Stimulated activated CD4-positive, alpha-beta T cell treated with anti-CD3 and anti-CD28 coated beads, TNF-alpha, amount 100 ng/mL, for 24 hours (primary cell): ENCODE measurements at places on chromosomes 5 and 9.
A peak's percentile ranks its signal among the peaks of the same experiment; 100 is the strongest.

- no peak for DNase-seq
These were observed 1171.5 kb upstream of the NUDT12 start for GRCh38 chr5:104734046-104734445.

DNA sequence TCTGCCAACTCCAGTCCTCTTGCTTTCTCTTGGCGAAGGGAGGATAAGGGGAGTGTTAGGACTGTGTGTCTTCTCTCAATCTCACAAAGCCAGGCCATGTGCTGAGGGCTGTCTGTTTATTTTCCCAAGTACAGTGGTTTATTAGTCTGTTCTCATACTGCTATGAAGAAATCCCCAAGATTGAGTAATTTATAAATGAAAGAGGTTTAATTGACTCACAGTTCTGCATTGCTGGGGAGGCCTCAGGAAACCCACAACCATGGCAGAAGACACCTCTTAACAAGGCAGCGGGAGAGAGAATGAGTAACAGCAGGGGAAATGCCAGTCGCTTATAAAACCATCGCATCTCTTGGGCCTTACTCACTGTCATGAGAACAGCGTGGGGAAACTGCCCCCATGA lies 36.2 kb upstream of the CKS2 start:
- DNase-seq = no peak

DNA sequence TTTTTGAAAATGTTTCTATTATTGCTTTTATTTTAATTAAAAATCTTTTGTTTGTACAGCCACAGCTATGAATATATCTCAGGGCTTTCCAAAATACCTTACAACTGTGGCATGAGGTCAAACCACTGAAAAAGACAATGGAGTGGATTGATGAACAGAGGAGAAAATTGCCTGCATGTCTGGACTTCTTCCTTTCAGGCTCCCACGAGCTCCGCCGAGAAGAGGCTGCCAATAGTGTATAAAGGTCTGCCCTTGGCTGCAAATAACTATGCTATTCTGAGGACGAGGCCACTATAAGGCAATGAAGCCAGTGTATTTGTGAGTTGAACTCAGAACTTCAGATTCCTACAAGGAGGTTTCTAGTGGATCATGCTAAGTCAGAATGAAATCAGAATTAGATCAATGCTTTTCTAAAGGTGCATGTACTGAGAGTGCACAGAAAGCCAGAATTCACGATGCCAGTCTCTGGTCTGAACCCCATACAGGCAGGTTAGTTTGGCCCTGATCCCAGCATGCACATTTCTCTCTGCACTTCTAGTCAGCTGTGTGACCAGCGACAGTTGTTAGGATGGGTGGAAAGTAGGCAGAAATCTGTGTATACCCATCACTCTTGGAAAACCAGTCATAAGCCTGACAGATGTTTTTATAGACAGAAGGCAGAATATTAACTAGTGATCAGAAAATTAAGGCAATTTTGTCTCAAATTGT lies 42.7 kb upstream of the PLPP1 start:
- no peak for DNase-seq

- no peak for DNase-seq
These were observed 457.7 kb downstream of the EFNA5 start for GRCh38 chr5:107213025-107213424.

- DNase-seq = no peak
These were observed 47.5 kb upstream of the TLE4 start for GRCh38 chr9:79524266-79524665.

- no peak for DNase-seq
These were observed 10.4 kb downstream of the SWI5 start for GRCh38 chr9:128286440-128286839.

- DNase-seq = no peak
These were observed 2.1 kb downstream of the CPLANE1 start for GRCh38 chr5:37247036-37247435.

DNA sequence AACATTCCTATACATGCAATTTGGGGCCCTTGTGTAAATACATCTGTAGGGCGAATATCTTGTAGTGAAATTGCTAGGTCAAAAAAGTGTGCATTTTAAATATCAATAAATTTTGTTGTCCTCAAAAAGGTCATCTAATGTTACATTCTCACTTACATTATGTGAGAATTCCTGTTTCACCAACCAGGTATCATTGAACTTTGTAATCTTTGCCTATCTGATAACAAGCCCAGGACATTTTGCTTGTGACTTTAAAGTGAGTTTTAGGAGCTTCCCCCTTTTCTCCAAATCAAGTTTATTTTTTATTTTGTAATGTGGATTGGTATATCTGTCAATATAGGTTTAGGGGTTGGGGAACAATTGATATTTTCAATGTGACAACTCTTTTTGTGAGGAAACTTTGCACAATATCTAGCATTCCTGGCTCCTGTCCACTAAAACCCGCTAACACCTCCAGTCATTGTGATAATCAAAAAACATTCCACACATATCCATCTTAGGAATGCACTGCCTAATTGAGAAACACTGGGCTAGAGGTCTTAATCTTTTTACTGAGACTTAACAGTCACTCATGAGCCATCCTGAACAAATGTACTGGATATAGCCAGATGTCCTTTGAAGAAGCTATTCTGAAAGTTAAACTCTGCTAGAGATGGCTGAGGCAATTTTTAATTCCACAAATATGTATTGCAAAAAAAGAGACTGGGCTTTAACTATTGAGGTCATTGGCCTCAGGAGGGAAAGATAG lies 72.5 kb upstream of the SLC1A1 start:
- no peak for DNase-seq

GRCh38 chr5:167171056-167171455 lies 1120.4 kb upstream of the WWC1 start:
- DNase-seq = no peak

DNA sequence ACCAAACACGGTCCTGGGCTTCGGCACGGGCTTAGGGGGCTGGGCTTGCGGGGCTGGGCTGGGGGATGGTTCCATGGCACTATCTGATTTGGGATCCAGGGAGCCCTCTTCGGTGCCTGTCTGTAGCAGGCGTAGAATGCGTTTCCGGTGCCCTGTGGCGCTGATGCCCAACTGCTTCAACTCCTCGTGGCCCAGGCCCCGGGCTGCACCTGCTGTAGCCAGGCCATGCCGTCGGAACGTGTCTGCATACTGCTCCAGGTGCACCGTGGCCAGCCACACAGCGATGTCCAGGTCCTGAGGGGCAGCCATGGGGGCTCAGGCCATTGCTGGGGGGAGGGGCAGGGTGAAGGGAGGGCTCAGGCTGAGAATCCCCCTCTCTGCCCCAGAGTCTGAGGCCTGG lies 1.9 kb downstream of the ARAP3 start:
- DNase-seq = no peak

DNA sequence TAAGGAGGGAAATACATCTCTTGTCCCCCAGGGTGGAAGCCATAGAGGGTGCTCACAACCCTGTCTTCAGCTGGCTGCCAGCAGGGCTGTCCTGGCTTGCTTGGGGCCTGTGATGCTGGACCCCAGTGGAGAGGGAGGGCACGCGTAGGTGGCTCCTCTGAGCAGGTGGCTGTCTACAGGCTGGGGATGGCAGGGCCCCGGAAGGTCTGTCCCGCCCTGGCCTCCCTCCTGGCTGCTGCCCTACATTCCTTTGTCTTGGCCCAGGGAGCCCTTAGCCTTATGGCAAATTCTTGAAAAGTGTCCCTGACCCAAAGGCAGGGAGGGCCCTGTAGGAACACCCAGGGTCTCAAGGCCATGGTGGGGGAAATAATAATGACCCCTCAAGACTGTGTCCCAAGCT lies 224.4 kb downstream of the HSPA4 start:
- no peak for DNase-seq

DNA sequence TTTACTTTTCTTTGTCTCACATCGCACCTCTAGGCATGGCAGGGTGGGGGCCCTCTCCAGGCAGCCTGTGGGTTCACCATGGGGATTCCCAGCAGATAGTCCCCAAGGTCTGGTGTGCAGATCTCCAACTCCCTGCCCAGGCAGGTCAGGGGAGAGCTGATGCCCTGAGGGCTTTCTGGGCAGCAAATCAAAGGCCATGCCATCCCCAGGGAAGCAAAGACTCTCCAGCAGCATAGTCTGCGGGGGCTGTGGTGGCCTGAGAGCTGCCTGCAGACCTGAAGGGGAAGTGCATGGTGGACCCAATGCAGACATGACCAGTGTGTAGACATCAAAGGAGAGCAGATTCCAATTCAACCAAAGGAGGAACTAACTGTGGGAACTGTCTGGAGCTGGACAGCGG lies 7.7 kb downstream of the NEURL1B start:
- no peak for DNase-seq

DNA sequence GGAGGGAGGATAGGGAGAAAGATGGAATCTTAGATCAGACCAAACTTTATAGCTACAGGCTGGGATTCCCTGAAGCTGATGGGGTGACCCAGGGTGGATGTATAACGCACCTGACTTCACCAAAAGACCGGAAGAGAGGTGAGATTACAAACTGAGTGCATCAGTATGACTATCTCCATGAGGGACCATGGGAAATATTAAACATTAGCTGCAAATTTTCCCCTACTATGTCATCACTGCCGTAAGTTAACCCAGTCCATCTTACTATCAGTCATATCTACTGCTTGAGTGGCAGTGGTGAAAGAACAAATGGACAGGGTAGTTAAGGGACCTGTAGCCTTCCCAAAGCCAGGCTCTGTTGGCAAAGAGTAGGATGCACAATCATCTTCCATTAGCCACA lies 368.3 kb downstream of the EFNA5 start:
- DNase-seq = no peak

DNA sequence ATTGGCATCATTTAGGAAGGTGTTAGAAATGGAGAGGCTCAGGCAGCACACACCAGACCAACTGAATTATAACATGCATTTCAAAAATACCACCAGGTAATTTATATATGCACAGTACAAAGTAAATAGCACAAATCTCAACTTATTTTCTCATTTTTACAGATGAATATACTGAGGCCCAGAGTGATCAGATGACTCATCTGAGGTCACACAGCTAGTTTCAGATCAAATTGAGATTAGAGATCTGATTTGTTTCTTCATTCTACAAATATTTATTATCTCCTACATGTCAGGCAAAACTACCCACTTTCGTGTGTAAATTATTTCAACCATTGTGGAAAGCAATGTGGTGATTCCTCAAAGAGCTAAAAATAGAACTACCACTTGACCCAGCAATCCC lies 507.1 kb downstream of the TLE4 start:
- DNase-seq = no peak

DNA sequence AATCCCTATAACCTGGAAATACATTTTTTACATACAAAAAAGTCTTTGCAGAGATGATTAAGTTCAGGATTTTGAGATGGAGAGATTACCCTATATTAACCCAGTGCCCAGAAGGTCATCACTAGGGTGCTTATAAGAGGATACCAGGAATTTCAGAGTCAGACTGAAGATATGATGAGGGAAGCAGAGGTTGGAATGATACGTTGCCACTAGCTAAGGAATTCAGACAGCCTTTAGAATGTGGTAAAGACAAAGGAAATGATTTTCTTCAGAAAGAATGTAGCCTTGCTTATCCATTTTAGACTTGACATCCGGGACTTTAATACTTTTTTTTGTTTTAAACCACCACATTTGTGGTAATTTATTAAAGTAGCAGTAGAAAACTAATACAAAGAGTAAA lies 2176.8 kb upstream of the C9orf72 start:
- DNase-seq = no peak

GRCh38 chr9:136765041-136765440 lies 723 bp upstream of the LCN15 start:
- DNase-seq = no peak

GRCh38 chr5:167528651-167529050 lies 762.8 kb upstream of the WWC1 start:
- DNase-seq = no peak

DNA sequence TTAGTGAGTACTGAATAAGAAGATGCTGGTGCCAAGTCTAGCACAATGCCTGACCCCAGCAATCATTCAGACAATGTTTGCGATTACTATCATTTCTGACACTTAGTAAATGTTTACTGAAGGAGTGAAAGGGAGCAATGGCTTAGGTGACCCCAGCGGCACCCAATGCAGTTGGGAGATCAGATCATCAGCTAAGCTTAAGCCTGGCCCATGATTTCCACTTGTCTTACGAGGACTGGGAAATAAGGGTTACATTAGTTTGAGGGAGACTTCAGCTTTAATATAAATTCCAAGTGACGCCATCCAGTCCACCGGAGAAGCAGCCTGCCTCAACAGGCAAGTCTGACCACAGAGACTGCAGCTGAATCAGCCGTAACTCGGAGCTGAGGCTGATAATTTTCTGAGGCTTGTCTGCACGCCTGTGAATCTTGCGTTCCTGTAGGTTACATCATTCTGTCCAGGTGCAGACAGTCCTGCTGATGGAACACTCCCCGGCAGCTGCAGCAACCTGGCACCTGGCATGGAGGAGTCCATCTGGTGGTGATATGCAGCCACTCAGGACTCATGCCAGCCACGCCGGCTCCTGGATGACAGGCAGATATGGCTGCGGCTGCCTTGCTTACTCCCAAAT lies 34.9 kb upstream of the FGF1 start:
- DNase-seq = no peak

DNA sequence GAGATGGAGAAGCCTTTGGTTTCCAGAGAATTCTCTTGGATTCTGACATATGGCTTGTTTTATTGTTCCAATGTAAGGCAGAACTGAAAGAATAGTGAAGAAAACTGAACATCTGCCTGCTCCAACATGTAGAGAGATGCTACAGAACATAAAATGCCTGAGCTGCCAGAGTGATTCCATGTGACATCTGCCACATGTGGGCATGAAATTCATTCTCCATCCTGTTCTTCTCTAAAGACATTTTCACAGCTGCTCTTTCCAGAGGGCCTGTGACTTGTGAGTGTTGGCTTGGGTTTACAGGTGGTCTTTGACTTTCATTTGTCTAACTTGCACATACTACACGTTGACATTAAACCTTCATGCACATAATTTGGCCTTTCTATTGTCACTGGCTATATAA lies 33.7 kb upstream of the TXN start:
- no peak for DNase-seq

GRCh38 chr9:75001719-75002421 lies 26.2 kb downstream of the CARNMT1 start:
- DNase-seq = no peak

DNA sequence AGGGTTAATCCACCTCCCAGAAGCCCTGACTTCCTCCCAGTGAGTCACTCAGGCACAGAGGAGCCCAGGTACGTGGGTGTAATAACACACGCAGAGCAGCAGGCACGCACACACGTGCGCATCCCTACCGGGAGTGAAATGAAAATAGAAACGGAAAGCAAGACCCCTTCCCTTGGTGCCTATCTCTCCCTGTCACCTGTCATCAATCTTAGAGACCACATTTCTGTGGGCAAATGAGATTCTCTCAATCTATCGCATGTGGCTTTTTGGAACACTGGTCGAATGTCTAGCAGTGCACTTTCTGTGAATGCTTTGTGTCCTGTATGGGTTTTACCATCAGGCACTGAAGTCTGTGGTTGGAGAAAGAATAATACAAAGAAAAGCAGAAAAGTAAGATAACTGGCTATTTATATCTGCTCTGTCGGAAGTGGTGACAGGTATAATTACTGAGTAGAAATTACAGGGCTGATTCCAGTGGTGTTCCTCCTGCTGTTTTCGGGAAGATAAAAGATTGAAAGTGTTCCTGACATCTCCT lies 137.7 kb upstream of the GRIA1 start:
- peak; percentile 23 for DNase-seq

- no peak for DNase-seq
These were observed 461.0 kb downstream of the CCDC171 start for GRCh38 chr9:16013826-16014225.
